Activated T-helper 1 cell treated with anti-CD3 and anti-CD28 coated beads, Interleukin-12 subunit alpha, Interleukin-12 subunit beta, Interleukin-2, Interleukin-4 antibody, amounts not matched to agents 30 ng/mL and 10 ng/mL and 1 ng/mL, durations not matched to agents 14 hours and 24 hours and 36 hours (primary cell): ENCODE measurements at places on chromosomes 5 and 9. TPM values are rescaled to one million over a fixed set of nuclear protein-coding genes. Genes with fewer than 3 reads are reported as not detected.

- DNase-seq, result no peak
Measured at GRCh38 chr5:65880496-65881072, 45.8 kb upstream of the ERBIN start.

DNA sequence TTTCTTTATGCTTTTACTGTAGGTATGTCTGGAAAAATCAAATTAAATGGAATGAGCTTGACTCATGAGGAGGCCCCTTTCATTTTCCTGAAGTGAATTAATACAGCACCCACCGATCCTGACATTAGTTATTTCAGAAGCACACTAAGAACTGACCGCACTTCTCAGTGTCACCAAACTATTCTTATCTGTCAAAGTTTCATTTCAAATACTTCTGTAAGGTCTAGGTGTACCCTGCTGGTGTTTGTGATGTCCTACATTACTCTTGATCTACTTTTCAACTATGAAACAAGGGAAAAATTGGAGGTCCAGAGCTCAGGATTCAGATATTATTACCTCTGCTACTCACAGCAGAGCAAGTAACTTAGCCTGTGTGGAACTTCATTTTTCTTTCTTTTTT, 1.8 kb upstream of the TEK start:
- DNase-seq, result no peak

DNA sequence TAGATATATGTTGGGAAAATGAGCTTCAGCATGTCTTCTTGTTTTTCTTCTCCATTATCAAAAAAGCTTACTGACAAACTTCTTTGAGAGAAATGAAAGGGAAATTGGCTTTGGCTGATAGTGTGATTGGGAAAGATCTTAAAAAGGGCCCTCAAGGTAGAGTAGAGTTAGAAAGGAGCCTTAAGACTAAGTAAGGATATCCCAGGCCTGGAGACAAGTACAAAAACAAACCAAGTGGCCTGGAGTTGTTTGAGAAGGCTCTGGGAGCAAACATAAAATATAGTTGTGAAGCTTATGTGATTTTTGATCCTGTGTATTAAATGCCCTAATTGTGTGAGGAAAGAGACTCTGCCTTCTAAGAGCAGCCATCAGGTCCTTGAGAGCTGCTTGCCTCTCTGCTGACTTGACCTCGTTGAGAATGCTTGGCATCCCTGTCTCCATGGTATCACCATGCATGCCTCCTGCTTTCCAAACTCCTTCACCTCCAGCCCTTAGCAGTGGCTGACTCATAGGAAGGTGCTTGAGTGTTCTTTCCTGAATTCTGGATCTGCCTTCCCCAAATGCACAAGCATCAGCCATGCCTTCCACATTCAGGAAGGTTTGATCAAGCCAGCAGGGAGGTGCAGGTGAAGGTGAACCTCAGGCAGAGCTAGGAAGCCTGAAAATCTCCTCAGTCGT, 78.9 kb downstream of the SMARCA2 start:
- DNase-seq, result no peak

- DNase-seq, result no peak
Measured at GRCh38 chr9:2036844-2037243, 21.7 kb downstream of the SMARCA2 start.

- DNase-seq, result peak; percentile 95
Measured at GRCh38 chr9:128656416-128657343, at the start of gene DYNC2I2. Gene DYNC2I2 (minus strand): TSS chr9:128656847. CDS start chr9:128656726, 121 bp downstream.

DNA sequence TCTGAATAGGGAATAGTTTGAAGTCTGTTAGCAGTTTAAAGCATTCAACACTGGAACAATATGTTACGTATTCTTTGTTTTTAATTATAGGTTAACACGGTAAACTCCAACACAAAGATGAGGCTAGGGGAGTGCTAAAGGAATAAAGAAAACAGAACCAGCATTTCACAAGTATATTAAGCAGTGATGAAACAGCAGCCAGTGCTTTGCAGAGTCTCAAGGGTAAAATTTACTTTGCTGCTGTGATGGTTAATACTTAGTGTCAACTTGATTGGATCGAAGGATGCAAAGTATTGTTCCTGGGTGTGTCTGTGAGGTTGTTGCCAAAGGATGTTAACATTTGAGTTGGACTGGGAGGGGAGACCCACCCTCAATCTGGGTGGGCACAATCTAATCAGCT, 30.0 kb upstream of the GSN start:
- no peak for DNase-seq

GRCh38 chr5:177330991-177331842, 19.5 kb upstream of the MXD3 start:
- DNase-seq, result no peak

GRCh38 chr9:85425153-85425611, 316.6 kb downstream of the AGTPBP1 start:
- peak; percentile 30 for DNase-seq

GRCh38 chr5:169029661-169030274, 271.2 kb downstream of the SLIT3 start:
- no peak for DNase-seq

DNA sequence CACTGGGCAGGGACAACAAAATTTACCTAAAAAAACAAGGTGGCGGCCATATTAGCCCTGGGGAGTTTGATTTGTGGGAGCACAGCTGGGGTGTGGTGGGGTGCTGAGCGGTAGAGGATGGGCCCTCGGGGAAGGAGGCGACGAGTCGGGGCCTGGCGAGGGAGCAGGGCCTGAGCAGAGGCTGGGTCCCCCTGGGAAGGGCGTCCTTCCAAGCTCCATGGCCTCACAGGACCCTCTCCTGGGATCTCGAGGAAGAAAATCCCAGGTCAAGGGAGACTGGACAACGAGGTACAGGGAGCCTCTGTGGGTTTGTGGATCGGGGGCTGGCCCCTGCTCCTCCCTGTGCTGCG, 165.5 kb downstream of the CACNA1B start:
- DNase-seq, result no peak

DNA sequence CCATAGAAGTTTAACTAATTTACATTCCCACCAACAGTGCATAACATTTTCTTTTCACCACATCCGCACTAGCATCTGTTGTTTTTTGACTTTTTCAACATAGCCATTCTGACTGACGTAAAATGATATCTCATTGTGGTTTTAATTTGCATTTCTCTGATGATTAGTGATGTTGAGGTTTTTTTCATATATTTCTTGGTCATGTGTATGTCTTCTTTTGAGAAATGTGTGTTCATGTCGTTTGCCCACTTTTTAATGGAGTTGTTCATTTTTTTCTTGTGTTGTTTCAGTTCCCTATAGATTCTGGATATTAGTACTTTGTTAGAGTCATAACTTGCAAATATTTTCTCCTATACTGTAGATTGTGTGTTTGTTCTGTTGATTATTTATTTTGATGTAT, 163.4 kb downstream of the FER start:
- no peak for DNase-seq

- DNase-seq, result no peak
Measured at GRCh38 chr9:17318821-17319320, 184.0 kb downstream of the CNTLN start.

DNA sequence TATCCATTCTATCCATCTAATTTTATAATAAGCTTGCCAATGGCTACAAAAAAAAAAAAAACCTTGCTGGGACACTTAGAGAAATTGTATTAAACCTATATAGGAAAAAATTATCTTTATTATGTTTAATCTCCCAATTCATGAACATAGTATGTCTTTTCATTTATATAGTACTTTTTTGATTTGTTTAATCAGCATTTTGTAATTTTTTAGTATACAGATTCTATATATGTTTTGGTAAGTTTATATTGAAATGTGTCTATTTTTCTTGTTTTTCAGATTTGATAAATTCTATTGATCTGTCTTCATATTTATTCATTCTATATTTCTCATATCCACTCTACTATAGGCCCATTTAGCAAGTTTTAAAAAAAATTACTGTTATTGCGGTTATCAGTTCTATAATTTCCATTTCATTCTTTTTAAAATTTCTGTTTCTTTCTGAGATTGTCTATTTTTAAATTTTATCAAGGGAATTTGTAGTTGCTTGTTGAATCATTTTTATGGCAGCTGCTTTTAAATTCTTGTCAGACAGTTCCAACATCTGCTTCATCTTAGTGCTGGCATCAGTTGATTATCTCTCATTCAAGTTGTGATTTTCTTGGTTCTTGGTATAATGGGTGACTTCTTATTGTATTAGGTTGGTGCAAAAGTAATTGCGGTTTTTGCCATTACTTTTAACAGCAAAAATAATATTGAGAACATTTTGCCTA, 170.1 kb upstream of the S1PR3 start:
- DNase-seq, result no peak

- no peak for DNase-seq
Measured at GRCh38 chr5:135864503-135865435, 30.3 kb downstream of the SLC25A48 start.

GRCh38 chr5:134603059-134603458, 29.6 kb downstream of the SAR1B start:
- no peak for DNase-seq

DNA sequence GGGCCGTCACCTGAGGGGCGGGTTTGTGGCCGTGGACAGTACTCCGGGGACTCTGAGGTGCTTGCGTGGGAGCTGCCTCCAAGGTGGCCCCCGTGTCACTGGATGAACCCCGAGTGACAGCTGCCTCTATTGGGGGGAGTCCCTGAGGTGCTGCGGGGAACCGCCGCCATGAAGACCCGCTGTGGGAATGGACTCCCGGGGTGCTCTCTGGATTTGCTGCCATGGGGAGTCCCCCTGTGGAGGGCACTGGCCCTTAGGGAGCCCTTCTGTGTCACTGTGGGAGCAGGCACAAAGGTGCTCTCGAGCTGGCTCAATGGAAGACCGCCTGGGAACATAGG, 100.2 kb upstream of the CCL21 start:
- no peak for DNase-seq

- no peak for DNase-seq
Measured at GRCh38 chr5:14191325-14191724, 48.2 kb downstream of the TRIO start.

- DNase-seq, result no peak
Measured at GRCh38 chr5:10662661-10663488, 98.2 kb downstream of the DAP start.

GRCh38 chr5:87020099-87020934, 247.4 kb upstream of the RASA1 start:
- peak; percentile 14 for DNase-seq

- no peak for DNase-seq
Measured at GRCh38 chr5:176818391-176819098, 8.2 kb downstream of the UNC5A start.

DNA sequence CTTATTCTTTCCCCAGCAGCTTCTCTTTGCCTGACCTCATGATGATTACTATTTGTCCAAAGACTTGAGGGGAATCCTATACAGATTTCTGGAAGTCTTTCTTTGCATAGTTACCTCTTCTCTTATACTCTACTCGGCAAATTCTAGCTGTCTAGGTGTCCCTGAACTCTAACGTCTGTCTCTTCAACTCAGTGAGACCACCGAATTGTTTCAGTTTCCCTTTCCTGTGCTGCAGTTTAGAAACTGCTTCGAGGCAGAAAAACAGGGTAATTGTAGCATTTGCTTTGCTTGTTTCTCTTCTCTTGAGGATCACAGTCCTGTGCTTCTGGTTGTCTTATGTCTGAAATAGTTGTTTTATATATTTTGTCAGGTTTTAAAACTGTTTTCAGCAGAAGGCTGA, 14.8 kb downstream of the LVRN start:
- DNase-seq, result no peak

DNA sequence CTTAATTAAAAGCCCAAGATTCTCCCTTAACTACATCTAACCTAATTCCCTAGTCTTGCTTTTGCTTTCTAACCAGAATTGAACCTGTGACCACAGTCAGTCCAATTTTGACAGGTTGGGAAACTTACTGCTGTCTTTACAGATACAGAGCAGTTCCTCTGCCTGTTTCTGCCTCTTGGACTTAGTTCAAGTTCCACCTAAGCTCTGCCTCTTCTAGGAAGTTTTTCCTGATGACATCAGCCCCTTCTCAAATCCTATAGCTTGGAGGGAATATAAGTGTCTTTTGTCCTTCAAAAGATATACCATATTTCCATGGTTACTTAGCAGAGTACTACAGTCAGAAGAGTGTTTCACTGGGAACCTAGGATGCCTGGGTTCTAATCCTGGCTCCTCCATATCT, 31.7 kb downstream of the BRINP1 start:
- DNase-seq, result no peak

DNA sequence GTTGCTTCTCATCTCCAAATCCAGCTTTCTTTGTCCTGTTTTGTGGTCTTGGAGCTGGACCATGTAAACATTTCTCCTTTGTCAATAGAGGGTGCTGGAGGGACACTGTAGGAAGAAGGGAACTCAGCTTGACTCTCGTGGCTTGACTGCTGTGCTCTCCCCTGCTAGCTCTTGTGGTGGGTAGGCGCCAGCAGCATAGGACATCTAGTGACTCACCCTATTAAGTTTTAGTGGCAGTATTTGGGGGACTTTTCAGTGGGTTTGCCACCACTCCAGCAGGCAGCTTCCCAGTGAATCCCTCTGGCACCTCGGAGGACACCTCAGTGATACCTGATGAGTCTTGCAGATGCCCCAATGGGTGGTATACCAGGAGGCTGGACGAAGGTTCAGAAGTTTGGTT, 97.8 kb downstream of the TSSK1B start:
- DNase-seq, result no peak

GRCh38 chr9:108919517-108919916, 14.4 kb downstream of the ELP1 start:
- no peak for DNase-seq

DNA sequence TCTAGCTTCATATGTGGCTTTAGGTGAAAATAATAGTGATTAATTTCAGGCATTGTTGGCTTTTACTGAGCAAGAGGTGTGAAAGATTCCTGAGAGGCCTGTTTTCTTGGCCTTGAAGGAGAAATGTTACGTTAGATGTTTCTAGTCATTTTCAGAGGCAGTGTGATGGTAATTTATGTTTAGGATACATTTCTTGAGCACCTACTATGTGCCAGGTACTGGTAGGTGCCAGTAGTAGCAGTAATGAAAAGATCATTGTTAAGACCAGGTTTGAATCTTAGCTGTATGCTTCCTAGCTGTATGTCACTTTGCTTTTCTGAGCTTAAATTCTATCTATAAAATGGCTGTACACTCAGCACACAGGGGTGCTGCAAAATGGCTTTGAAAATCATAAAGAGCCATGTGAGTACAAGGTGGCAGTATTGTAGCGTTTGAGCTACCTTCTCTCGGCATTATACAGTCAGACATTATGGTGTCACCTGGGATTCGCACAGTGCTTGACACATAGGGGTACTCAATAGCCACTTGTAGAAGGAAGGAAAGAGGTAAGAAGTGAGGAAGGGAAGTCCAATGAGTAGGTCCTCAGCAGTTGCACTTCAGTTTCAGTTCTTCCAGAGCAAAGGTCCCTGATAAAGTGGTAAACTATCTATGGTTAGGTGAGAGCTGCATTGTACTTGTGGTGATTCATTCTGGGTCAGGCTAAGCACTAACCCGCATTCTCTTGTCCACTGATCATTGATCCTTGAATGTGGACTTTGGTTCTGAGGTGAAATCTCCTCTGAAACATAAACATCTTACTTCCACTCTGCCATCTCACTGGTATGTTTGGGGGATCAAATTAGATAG, 166.5 kb upstream of the NR3C1 start:
- no peak for DNase-seq

The CARD9 gene
- total RNA-seq, result 7.1 and 7.2 TPM in 2 replicates

The MOB3B gene
- 0.17 and 0.26 TPM in 2 replicates for total RNA-seq

The DCTN4 gene
- total RNA-seq, result 42.3 and 46.4 TPM in 2 replicates

The TEX48 gene
- total RNA-seq, result 1.0 and 1.2 TPM in 2 replicates

The CXCL14 gene
- not detected in 2 replicates for total RNA-seq

The SUSD1 gene
- total RNA-seq, result 3.7 and 4.5 TPM in 2 replicates

The RNF183 gene
- total RNA-seq, result not detected in 2 replicates

The MLANA gene
- not detected in 2 replicates for total RNA-seq

The ZNG1C gene
- total RNA-seq, result 35.0 and 35.8 TPM in 2 replicates

The PAEP gene
- total RNA-seq, result not detected in 2 replicates
